Mesothelial cell of epicardium (in vitro differentiated cells): ENCODE measurements at places on chromosomes 1 and 21. TPM values are rescaled to one million over a fixed set of nuclear protein-coding genes. Genes with fewer than 3 reads are reported as not detected.

DNA sequence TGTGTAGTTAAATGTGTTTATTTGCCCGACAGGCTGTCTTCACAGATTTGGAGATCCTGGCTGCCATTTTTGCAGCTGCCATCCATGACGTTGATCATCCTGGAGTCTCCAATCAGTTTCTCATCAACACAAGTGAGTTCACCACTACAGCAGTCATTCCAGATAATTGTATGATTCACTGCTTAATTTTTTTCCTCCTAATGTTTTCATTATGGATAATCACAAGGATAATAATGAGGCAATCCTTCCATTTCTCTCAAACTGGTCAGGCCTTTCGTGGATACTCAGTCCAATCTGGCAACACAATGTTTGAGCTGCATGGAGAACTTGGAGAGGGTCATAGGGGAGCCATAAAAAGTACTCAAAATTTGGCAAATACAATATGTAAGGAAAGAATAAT lies 168.3 kb upstream of the SGIP1 start:
- no peak for DNase-seq

GRCh38 chr21:45059121-45059520 lies 15.3 kb upstream of the ADARB1 start:
- DNase-seq = no peak

GRCh38 chr1:231778009-231778719 lies 151.6 kb downstream of the DISC1 start:
- peak; percentile 70 for DNase-seq

- no peak for DNase-seq
These were observed 74.9 kb downstream of the PUM1 start for GRCh38 chr1:30990591-30990990.

DNA sequence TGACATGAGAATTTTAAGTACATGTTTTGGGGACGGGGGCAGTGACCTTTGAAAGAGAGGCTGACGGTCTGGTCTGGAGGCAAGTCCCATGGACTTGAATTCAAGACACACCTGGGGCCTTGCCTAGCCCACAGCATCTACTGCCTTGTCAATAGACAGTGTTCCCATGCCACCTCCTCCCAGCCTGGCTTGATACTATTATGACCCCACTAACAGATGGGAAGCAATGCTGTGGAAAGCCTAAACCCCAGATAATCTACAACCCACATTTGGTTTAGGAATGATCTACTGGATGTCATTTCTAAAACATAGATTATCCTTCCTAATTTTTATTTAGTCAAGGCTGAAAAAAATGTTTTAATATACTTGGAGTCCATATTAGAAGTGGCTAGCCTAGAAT lies 17.8 kb upstream of the NFASC start:
- DNase-seq = no peak

DNA sequence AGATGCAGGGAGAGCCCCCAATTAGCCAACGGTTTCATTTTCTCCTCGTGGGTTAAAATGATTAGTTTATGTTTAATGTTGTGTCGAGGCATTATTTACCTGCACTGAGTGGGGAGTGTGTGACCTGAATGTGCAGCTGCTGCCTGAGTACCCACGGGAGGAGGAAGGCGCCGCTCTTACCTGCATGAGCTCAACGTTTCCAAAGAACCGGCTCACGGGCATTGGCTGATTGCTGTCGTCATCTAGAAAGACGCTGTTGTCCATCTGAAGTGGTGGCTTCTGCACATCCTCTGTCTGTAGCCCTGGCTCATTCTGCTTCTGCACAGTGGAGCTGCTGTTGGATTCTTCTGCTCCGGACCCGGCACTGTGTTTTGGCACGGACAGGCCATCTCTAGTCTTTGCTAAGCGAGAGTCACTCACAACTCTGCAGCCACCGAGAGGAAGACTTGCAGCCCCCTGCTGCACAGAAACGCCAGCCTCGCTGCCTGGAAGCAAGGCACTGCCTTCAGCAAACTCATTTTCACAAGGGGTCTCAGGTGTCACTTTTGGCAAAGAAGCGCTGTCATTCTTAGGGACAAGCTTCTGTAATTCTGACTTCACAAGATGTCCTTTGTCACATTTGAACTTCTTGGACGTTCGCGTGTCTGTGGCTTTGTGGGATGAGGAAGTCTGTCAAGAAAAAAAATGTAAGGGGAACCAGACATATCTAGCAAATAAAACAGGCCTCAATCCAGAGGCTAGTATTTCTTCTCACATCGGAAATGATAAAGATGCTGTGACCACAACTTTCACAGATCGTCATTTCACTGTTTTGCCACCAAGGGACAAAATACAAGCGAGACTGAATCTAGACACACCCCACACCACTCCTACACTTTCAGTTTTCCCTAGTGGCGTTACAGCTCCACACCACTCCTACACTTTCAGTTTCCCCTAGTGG lies 9.4 kb downstream of the C1orf174 start:
- no peak for DNase-seq

GRCh38 chr1:15825800-15826199 lies 18.4 kb upstream of the UQCRHL start:
- DNase-seq = no peak

- no peak for DNase-seq
These were observed 895 bp upstream of the PDZK1 start for GRCh38 chr1:145708063-145708462.

- no peak for DNase-seq
These were observed 736 bp upstream of the ZMPSTE24 start for GRCh38 chr1:40257313-40257687.

GRCh38 chr1:112754116-112754628 lies 39.0 kb upstream of the PPM1J start:
- DNase-seq = no peak

- no peak for DNase-seq
These were observed 7.4 kb upstream of the RGS13 start for GRCh38 chr1:192628396-192629057.

- no peak for DNase-seq
These were observed 194.9 kb downstream of the DYRK1A start for GRCh38 chr21:37561506-37561905.

DNA sequence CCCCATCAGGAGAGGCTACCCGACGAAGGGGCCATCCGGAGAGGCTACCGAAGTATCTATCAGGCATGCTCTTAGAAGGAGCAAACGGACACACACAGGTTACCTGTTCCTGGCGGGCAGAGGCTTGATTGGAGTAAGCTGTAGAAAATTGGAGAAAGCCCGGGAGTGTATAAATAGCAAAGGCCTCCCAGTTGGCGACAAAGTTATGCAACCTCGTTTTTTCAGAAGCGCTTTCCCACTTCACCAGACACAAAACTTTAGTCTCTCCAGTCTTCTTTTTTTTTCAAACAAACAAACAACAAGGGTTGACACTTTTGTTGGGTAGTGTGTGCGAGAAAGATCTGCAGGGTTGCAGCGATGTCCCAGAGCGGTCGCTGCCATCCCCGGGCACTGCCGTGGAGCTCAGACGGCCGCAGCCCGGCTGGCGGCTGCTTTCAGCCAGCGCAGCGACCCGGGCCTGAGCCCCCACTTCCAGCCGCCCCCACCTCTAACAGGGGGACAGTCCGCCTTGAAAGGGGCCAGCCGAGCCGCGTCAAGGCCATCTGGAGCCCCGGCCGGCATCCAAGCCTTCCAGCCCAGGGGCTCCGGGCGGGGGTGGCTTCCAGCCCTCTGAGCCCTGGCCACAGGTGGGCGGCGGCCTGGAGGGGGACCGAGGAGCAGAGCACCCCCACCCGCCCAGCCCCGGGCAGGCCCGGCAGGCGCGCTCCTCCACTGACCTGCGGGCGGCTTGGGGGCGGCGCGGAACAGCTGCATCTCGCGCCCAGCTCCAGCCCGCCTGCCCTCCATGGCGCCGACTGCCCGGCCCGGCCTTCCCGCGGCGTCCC lies 616 bp downstream of the MCOLN3 start:
- peak; percentile 20 for DNase-seq

DNA sequence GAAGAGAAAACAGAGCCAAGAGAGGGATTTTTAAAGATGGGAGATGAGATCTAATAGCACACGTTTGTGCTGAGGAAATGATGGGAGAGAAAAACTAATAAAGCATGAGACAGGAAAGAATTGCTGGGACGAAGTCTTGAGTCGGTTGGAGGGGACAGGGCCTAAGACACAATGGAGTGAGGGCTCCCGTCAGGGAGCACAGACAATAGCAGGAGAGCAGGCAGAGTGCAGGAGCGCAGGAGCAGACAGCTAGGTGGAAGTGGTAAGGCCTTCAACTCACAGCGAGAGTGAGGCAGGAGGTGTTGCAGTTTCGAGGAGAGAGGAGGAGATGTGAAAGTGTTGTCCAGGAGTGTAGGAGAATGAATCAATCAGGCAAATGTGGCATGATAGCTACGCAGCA lies 59.9 kb upstream of the SOX13 start:
- DNase-seq = no peak

- no peak for DNase-seq
These were observed 26.6 kb downstream of the RPS6KA1 start for GRCh38 chr1:26556111-26556510.

DNA sequence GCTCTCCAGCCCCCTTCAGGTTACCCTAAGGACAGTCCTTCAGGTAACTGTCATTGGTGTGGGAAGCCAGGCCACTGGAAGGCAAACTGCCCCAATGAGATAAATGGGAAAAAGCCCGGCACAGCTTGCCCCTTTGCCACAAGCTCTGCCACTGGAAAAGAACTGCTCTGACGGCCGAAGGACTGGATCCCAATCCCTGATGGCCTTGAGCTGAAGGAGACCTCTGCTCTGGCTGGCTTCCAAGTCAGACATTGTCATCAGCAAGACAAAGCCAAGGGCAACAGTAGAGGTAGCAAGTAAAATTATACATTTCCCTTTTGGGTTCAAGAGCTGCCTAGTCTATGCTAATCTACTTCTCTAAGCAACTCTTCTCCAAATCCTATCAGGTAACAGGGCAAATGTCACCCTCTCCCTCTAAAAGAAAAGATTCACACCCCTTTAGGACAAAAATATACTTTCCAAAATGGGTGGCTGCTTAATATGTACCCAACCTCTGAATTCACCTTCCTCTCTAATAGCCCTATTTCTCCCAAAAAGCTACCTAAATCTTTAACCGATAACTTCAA lies 145.8 kb downstream of the ADSS2 start:
- no peak for DNase-seq

DNA sequence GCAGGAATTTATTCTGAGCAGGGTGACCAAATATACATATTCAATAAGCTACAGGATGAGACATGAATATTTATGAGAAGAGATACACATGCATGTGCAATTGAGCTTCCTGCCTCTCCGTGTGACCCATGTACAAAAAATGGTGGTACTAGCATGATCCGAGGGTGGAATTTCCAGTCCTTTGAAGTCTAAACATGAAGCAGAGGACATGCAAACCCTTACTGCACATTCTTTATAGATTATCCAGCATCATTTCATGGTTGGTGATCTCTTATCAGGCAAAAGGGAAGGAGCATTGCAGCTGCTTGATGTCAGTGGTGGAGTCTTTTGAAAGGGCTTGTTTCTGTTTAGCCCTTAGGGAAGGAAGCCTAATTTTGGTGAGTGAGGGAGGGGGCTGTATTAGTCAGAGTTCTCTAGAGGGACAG lies 448.6 kb downstream of the SETD4 start:
- DNase-seq = no peak

DNA sequence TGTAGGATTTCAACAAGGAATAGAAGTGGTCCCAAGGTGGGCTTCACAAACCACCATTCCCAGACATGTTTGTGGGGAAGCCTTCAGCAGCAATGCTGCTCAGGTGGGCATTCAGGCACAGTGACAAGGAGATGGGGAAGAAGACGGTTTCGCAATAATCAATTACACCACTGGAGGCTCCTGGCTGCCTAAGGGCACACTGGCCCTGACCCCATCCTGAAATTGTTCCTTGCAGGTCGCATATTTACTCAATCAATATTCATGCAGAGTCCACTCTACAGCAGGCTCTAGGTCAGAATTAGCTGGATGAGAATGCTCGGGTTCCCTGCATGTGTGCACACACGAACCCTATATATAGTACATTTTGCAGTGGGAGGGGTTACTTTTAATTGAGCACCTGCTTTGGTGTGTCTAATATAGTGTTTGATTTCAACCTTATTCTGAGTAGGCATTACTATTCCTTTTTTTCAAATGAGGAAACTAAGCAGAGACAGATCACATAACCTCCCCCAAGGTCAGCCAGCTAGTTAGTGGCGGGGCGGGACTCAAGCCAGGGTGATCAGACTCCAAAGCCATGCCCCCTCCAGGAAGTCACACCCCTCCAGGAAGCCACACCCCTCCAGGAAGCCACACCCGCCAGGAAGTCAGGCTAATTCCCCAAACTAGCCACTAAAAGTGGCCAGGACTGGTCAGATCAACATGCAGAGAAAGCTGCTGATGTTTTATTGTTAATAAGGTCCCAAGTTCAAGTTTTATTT lies 106.5 kb downstream of the HLCS start:
- no peak for DNase-seq

DNA sequence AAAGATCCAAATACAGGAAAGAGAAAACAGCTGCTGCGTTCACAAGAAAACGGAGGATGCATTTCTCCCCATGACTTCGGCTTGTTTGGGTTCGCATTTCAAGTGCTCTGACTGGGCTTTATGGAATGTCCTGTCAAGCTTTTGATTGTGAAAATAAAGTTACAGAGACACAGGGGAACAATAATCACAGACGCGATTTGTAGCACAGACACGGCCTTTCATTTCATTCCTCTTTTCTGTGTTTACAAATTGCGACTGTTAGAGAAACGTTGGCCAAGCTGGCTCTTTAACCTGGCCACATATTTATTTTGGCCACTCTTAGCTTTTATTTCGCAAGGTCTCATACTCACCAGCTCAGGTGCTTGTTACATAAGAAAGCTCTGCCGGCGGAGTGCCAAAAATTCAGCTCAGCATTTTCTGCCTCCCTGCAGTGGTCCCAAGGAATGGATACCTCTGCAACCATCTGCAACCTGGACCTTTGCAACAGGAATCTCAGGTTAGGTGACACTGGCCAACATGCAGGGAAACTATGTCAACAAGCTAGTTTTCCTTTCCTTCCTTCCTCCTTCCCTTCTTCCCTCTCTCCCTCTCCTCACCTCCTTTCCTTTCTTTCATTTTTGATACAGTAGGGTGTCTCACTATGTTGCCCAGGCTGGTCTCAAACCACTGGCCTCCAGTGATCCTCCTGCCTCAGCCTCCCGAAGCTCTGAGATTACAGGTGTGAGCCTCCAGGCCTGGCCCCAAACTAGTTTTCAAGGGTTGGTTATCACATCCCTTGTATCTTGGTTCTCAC lies 58.2 kb upstream of the SLC45A1 start:
- DNase-seq = no peak

The SLC25A34 gene
- 6.1 to 7.0 TPM (median 6.6 TPM) in 3 replicates for total RNA-seq

The HTR6 gene
- total RNA-seq = 0.11 to 0.24 TPM (median 0.11 TPM) in 3 replicates

The TPM3 gene
- 194 to 208 TPM (median 197 TPM) in 3 replicates for total RNA-seq

The MRPL24 gene
- total RNA-seq = 35.5 to 40.5 TPM (median 38.4 TPM) in 3 replicates

The SLAMF7 gene
- not detected in 3 replicates for total RNA-seq

The TFAP2E gene
- total RNA-seq = 2.0 to 2.9 TPM (median 2.4 TPM) in 3 replicates

The SPATA21 gene
- 0.16 to 0.20 TPM in 2 of 3 replicates, not detected in the other for total RNA-seq

The NECAP2 gene
- 43.7 to 46.7 TPM (median 44.1 TPM) in 3 replicates for total RNA-seq
